HS-27A (cell line): ENCODE measurements at places on chromosomes 7 and 10.

DNA sequence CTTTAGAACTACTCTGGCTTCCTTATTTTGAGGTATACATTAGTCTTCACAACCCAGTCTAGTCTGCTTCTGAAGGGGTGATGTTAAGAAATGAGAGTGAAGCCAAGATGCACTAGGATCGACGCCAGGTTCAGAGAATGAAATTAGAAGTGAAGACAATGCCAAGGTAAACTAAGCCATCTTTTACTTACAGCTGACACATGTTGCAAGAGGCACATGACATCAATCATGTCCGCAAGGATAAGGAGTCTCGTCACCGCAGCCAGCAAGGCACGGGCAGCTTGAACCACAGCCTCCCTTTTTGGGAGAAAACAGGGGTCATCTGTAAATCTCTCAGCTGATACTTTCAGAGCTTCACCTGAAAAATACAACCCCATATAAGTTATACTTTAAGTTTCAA lies 156.7 kb downstream of the CTNNA3 start:
- no peak for DNase-seq

GRCh38 chr7:33700001-33700899 lies 205.1 kb upstream of the BMPER start:
- no peak for DNase-seq

- DNase-seq, result no peak
Measured at GRCh38 chr10:59027975-59028655, 148.3 kb upstream of the PHYHIPL start.

- no peak for DNase-seq
Measured at GRCh38 chr7:50826371-50827172, 43.9 kb upstream of the GRB10 start.

DNA sequence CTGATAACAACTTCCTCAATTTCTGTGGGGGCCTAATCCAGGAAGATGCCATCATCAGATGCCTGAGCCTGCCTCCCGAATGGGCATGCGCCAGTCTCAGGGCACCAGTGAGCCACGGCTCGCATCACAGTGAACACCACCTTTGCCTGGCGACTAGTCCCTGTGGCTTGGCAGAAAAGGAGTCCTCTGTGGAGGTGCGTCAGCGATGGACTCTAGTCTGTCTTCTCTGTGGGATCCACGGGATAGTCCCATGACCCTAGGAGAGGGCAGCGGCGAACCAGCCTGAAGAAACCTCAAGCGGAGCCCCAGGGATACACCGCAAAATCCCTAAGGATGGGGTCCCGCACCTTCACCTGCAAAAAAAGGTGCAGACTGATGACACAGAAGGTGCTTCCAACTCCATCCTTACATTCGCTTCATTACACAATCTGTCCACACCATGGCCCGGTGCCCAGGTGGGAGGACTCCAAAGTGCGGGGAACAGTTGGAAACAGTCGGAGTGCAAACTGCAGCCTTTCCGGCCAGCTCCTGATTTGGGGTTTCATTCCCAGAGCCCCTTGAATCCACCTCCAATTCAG lies 35.1 kb upstream of the ZNF273 start:
- DNase-seq, result no peak

DNA sequence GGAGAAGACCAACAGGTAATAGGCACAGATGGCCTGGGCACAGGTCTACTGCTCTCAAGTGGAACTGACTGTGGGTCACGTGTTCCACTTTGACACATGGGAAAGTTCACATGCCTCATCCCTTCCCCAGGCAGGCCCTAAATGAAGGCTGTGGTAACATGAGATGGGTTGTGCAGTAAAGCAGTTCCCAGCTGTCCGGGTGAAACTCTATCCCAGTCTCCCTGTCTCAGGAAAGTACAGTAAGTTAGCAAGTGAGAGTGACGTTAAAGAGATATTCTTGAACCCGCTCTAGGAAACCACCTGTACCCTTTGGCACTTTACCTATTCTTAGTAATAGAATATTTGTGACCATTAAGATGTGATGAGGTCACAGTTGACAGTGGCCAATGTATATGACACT lies 343.7 kb upstream of the AOAH start:
- no peak for DNase-seq

GRCh38 chr10:104253606-104254410 lies 884 bp upstream of the GSTO1 start:
- DNase-seq, result no peak

DNA sequence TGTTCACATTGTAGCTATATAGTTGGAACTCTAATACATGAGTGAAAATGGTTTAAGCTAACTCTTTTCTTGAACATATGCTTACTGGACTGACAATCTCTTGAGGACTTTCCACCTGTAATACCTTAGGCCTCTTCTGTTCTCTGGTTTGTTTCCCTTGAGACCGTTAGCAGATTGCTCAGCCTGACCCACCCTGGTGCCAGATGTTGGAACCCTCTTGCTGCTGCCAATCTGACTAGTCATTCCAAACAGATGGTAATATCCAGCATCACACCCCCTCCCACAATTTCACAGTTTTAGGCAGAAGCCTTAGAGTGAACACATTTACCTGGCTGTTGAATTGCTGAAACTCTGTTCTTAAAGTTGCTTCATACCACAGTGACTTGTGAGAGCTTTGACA lies 18.7 kb downstream of the CALD1 start:
- no peak for DNase-seq
